Camera-type eye (tissue), 1 donor: ENCODE measurements at places on chromosomes 1 and 21. TPM values are rescaled to one million over a fixed set of nuclear protein-coding genes. Genes with fewer than 3 reads are reported as not detected.

RNF223 gene
- not detected for total RNA-seq

RAB42 gene
- total RNA-seq = 7.8 TPM

NCMAP gene
- total RNA-seq = 2.1 TPM

MEF2D gene
- 27.3 TPM for total RNA-seq

PADI2 gene
- total RNA-seq = 24.0 TPM

B4GALT2 gene
- total RNA-seq = 33.9 TPM

HEYL gene
- 16.3 TPM for total RNA-seq

LCE1D gene
- total RNA-seq = not detected

ZNF124 gene
- 124 TPM for total RNA-seq

MIXL1 gene
- total RNA-seq = not detected

PKLR gene
- total RNA-seq = 1.0 TPM

HAPLN2 gene
- total RNA-seq = not detected

C4BPA gene
- total RNA-seq = not detected

KRTAP15-1 gene
- total RNA-seq = not detected

BCL2L15 gene
- total RNA-seq = 0.49 TPM

NEGR1 gene
- 23.3 TPM for total RNA-seq

ITLN2 gene
- total RNA-seq = not detected

TBX15 gene
- 18.6 TPM for total RNA-seq

ADGRL4 gene
- 20.1 TPM for total RNA-seq

DUSP12 gene
- 71.5 TPM for total RNA-seq

KIF14 gene
- 4.3 TPM for total RNA-seq

TMEM234 gene
- total RNA-seq = 18.8 TPM

CCDC27 gene
- not detected for total RNA-seq

LRRC3 gene
- total RNA-seq = 3.4 TPM

CCDC30 gene
- 8.5 TPM for total RNA-seq

DCDC2B gene
- total RNA-seq = not detected

SLC35F3 gene
- 6.5 TPM for total RNA-seq

AMY2A gene
- total RNA-seq = 0.44 TPM

ORC1 gene
- 3.1 TPM for total RNA-seq

RGS4 gene
- total RNA-seq = 24.2 TPM

AADACL4 gene
- total RNA-seq = not detected

ST6GALNAC3 gene
- total RNA-seq = 39.9 TPM

KCNE2 gene
- total RNA-seq = not detected

ASAP3 gene
- total RNA-seq = 48.7 TPM

GIPC2 gene
- total RNA-seq = 2.1 TPM

VTCN1 gene
- total RNA-seq = 6.0 TPM

SELL gene
- 5.2 TPM for total RNA-seq

CRB1 gene
- 184 TPM for total RNA-seq

CEPT1 gene
- 67.4 TPM for total RNA-seq

TNNT2 gene
- total RNA-seq = 10.0 TPM

SLC25A33 gene
- 8.9 TPM for total RNA-seq

IL22RA1 gene
- not detected for total RNA-seq
